ENCODE measurements at places on chromosomes 4 and X.

GRCh38 chrX:37350034-37350365 is 836 bp downstream of the PRRG1 start:
- no peak for DNase-seq

GRCh38 chrX:52217494-52218160 is 32.9 kb downstream of the MAGED4 start:
- no peak for DNase-seq

DNA sequence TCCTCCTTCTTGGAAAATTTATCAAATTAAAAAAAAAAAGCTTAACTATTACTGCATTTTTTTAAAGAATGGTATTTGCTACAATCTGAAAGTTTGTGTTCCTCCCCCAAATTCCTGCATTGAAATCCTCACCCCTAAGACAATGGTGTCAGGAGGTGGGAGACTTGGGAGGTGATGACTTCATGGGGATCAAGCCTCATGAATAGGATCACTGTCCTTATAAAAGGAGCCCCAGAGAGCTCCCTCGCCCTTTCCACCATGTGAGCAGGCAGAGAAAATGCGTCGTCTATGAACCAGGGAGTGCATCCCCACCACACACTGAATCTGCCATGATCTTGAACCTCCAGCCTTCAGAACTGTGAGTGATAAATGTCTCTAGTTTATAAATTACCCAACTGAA is 38.0 kb downstream of the DHRSX start:
- no peak for DNase-seq

- no peak for DNase-seq
Observed at GRCh38 chr4:63799166-63799565, 610.1 kb downstream of the TECRL start.

GRCh38 chrX:109760209-109760921 is 27.3 kb upstream of the ACSL4 start:
- DNase-seq: peak; percentile 21

GRCh38 chr4:77349796-77350195 is 192.8 kb downstream of the CCNG2 start:
- DNase-seq: no peak

- DNase-seq: no peak
Observed at GRCh38 chr4:26837993-26838842, 22.4 kb upstream of the STIM2 start.

DNA sequence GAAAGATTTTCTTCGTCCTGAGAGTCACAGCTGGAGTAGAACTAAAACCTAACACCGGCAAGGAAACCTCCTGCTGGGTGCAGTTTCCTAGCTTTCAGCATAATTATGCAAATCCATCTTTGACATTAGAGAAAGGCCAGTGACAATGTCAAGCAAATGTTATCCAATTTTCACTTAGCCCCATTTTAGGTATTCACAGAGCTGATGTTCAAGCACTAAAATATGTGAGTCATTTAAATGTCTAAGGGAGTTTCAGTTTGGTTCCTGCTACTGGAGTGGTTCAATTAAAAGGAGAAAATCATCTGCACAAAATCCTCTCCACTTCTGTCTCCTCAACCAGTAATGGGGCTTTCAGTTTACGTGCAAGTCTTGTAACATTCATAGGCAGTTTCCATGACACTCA is 37.1 kb upstream of the AMOT start:
- DNase-seq: no peak

GRCh38 chrX:10074241-10074941 is 82.4 kb upstream of the CLCN4 start:
- DNase-seq: no peak

GRCh38 chrX:108033890-108034289 is 11.0 kb upstream of the VSIG1 start:
- no peak for DNase-seq

DNA sequence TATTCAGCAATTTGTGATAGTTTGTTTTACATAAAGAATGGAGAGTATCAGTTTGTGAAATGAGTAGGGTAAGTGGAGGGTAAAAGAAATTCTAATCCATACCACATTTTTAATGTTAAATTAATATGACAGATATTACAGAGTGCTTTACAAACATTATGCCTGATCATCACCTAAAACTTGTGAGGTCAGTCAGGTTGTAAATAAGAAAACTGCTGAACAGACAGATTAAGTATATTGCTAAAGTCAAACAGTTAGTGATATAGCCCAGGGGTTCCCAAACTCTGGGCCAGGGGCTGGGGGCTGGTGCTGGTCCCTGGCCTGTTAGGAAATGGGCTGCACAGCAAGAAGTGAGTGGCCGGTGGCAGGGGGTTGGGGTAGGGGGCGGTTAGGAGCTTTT is 273.6 kb downstream of the TRAM1L1 start:
- no peak for DNase-seq

DNA sequence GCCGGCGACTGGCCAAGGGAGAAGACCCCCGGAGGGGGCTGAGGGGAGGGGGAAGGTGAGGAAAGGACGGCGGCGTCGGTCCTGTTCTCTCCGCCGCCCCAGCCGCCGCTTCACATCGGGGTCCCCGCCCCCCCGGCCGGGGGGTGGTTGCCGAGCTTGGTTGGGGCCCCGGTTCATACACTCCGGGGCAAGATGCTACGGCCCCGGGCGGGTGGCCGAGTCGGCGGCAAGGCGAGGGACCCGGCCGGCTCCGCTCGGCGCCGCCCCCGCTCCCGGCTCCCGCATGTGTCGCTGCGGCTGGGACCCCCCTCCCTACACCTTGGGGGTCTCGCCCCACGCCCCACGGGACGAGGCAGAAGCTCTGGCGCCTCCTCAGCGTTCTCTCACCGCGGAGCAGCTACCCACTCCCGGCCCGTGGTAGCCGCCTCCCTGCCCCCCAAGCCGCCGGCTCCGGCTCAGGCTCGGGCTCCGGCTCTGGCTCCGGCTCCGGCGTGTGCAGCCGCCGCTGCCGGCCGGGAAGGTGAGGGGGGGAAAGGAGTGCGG is 461 bp downstream of the FBXW7 start:
- no peak for DNase-seq

- DNase-seq: no peak
Observed at GRCh38 chr4:2290488-2290887, 28.6 kb upstream of the MXD4 start.

DNA sequence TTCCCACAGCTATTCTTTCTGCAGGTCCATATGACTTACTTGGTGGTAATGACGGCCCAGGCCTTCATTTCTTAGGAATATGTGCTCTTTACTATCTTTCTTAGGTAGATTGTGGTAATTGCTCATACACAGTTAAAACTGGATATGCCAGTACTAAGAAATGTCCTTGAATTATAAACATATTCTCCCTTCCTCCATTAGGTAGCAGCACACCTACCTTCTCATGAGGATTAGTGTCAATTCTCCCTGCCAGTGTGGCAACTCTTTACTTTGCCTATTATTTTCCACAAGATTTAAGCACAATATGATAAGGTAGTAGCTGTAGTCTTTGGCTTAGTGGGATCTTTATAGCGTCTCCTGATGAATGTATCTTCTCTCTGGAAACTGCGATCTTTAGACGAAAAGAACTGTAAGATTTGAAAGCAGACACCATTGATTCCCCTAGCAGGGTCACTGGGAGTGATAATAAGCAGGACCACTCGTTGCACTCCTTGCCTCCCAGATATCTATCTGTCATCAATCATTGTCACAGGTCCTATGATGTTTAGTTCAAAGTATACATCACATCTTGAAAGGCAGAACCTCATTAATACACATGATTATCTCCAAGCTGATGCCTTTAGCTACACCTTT is 1240.7 kb downstream of the C4orf33 start:
- DNase-seq: no peak

DNA sequence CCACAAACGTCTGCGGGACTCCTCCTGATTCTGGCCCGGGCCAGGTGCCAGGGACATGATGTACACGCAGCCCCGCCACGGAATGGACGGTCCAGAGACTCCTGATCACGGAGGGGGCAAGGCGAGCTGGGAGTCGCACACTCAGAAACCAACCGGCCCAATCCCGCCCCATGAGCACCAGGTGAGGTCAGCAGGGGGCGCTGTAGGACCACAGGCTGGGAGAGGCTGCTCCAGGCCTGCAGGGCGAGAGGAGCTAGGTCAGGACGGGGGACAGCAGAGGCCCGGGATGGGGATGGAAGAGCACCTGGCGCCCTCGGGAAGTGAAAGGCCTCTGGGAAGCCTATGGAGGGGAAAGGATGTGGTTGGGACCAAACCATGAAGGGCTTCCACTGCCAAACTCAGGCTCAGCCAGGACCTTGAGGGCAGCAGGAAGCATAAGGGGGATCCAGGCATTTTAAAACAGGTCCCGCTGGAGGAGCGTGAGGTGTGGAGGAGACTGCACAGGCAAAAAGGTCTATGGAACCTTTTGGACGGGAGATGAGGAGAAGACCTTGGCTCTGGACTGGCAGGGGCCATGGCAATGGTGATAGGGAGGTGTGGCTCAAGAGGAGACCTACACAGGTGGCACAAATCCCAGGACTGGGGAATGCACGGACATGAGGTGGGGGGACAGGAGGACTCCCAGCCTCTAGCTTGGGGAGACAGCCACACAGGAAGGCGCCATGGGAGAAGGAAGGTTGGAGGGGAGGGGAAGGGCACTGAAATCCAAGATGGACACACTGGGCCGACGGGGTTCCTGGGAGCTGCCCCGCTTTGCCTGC is 79.2 kb downstream of the MTMR1 start:
- DNase-seq: peak; percentile 57

DNA sequence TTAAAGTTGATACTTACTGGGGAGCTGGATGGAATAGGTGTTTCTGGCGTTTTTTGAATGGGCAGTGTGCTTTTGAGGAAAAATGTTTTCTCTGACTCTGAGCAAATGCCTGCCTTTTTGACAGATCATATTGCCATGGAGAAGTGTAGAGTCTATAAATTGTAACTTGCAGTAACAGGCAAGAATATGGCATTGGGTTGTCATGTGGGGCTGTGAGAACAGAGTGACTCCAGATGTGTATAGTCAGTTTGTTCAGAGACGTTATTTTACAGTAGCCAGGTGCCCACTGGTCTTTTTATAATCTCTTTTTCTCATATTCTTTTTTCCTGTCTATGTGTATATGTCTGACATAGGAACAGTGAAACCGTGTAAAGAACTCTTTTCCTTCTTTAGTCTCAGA is 40.8 kb downstream of the RAPGEF2 start:
- no peak for DNase-seq

DNA sequence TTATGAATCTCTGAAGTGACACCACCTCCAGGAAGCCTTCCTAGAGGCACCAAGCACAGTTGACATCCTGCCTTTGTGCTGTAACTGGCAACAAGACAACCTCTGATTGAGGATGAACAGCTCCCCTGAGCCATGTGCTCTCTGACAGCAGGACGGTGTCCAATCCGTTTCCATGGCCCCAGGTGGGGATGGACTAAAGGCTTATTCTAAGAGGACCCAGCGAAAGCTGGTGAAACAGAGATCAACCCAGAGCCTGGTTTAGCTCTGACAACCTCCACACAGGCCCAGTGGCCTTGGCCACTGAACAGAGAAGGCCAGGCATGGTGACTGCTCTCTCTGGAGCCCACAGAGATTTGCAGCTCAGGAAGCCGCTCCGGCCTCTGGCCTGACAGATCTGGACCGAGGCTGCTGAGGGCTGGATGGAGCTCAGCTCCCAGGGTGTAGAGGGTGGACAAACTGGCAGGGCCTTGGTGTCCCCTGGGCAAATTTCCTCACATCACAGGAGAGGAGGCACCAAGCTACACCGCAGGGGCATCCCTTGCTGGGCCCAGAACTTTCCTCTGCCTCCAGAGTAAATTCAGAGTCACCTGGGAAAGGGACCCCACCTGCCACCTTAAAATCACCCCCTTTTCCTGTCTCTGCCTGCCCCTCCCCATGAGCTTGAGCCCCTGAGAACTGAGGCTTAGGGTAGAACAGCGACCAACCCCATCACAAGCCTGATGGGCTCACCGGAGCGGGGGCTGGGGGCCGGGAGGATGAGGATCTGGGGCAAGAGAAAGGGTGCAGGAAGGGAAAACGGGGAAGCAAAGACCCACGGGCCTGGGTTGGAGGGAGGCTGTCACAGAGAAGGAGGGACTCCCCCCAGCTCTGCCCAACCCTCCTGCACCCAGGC is 40.2 kb downstream of the HMX1 start:
- DNase-seq: no peak

- DNase-seq: no peak
Observed at GRCh38 chr4:57866468-57867171, 756.4 kb upstream of the IGFBP7 start.

GRCh38 chr4:124157396-124158083 is 555.0 kb downstream of the ANKRD50 start:
- DNase-seq: no peak

- no peak for DNase-seq
Observed at GRCh38 chrX:135328421-135329005, 19.2 kb downstream of the ETDC start.

GRCh38 chrX:39377157-39377556 is 575.9 kb downstream of the MID1IP1 start:
- DNase-seq: no peak

DNA sequence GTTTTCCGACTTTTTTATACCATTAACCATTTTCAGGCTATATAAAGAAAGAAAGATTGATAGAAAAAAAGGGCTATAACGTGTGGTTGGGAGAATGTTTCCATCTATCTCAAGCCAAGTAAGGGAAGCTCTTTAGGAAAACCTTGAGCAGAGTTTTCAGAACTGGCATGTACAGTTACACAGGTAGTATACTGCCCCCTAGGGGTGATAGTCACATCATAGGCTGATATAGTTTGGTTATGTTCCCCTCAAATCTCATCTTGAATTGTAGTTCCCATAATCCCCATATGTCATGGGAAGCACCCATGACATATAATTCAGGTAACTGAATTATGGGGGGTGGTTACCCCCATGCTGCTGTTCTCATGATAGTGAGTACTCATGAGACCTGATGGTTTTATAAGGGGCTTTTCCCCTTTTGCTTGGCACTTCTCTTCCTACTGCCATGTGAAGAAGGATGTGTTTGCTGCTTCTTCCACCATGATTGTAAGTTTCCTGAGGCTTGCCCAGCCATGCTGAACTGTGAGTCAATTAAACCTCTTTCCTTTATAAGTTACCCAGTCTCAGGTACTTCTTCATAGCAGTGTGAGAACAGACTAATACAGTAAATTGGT is 186.8 kb downstream of the TMA16 start:
- DNase-seq: peak; percentile 58

- DNase-seq: no peak
Observed at GRCh38 chr4:11700751-11701226, 272.1 kb upstream of the HS3ST1 start.

GRCh38 chr4:15692602-15693001 is 10.3 kb upstream of the BST1 start:
- DNase-seq: no peak

DNA sequence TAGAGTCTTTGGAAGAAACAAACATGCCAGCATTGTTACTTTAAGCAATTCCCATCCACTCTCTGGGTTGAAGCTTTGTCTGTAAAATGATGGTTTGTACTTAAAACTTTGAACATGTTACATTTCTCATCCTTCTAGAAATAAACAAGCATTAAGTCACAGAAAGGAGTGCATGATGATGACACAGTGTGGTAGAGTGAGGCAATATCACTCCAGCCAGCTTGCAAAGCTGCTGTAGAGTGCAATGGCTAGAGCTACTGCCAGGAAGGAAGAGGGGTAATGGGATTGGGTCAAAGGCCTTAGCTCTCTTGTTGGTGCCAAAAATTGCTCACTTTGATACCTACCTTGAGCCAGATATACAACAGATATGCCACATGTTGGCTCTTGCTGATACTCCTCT is 12.3 kb upstream of the ENOX2 start:
- no peak for DNase-seq

Measured in T-helper 2 cell (primary cell).